ENCODE measurements at places on chromosomes 1 and 21. TPM values are rescaled to one million over a fixed set of nuclear protein-coding genes. Genes with fewer than 3 reads are reported as not detected.
A peak's percentile ranks its signal among the peaks of the same experiment; 100 is the strongest.

DNA sequence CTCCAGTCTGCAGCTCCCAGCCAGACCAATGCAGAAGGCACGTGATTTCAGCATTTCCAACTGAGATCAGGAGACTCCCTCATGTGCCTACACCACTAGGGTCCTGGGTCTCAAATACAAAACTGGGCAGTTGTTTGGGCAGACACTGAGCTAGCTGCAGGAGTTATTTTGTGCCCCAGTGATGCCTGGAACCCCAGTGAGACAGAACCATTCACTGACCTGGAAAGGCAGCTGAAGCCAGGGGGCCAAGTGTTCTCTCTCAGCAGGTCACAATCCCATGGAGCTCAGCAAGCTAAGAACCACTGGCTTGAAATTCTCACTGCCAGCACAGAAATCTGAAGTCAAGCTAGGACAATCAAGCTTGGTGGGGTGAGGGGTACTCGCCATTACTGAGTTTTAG is 111.7 kb upstream of the TNFSF4 start:
- H3K4me1 ChIP-seq: no peaks in the 10 kb centered on the region
- H3K4me3 ChIP-seq: no peak overlapping the region
- no peak for DNase-seq
- H3K36me3 ChIP-seq: no peaks in the 10 kb centered on the region

DNA sequence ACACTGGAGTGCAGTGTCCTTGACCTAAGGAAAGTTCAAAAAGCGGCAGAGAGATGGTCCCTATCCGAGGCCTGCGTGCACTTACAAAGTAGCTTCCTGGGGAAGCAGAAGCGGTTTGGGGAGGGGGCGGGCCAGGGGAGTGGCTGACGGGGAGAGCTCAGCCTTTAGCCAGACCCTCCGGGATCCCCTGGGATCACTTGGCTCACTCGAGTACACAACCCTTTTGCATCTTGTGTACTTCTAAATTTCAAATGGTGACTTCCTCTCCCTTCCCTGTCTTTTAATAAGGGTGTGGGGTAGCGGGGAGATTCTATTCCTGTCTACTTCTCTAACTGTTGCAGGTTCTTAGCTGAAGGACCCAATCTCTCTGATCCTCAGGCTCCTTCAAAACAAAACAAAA is 18.1 kb upstream of the SNX27 start:
- H3K4me1 ChIP-seq: peaks cover 5% of the 10 kb centered on the region
- no peak overlapping the region for H3K27ac ChIP-seq

GRCh38 chr1:41345434-41346075 is 15.7 kb upstream of the FOXO6 start:
- no peaks in the 10 kb centered on the region for H3K27me3 ChIP-seq
- H3K27ac ChIP-seq: no peak overlapping the region
- DNase-seq: no peak
- H3K4me3 ChIP-seq: no peak overlapping the region
- H3K36me3 ChIP-seq: no peaks in the 10 kb centered on the region

- H3K4me3 ChIP-seq: no peak overlapping the region
- DNase-seq: no peak
- no peaks in the 10 kb centered on the region for H3K27me3 ChIP-seq
- H3K27ac ChIP-seq: no peak overlapping the region
- peaks cover 32% of the 10 kb centered on the region for H3K4me1 ChIP-seq
Observed at GRCh38 chr1:1141911-1142250, 26.0 kb upstream of the C1orf159 start.

DNA sequence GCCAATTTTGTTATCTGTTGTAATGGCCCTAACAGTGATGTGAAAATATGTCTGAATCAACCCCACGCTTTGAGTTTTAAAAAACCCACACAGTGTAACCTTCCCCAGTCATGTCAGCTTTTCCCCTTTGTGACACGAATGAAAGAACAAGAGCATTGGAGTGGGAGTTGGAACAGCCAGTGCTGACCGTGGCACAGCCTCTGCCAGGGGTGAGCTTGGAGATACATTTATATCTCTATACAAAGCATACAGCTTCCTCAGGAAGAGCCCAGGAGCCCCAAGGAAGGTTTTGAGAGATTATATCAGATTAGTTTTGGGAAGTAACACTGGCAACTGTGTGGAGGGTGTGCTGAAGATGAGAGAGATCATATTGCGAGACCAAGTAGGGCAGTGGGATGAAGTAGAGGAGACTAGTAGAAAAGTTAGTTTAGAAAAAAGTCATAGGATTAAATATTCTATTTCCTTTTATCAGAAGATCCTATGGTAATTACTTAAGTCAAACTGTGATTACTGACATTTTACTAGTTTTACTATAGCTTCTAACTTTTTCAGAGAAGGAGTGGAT is 15.9 kb downstream of the LRRC8B start:
- no peak overlapping the region for H3K4me3 ChIP-seq
- H3K4me1 ChIP-seq: peaks cover 29% of the 10 kb centered on the region
- no peaks in the 10 kb centered on the region for H3K27me3 ChIP-seq
- H3K36me3 ChIP-seq: no peaks in the 10 kb centered on the region
- no peak overlapping the region for H3K27ac ChIP-seq

GRCh38 chr1:226603858-226604559 is 55.4 kb downstream of the STUM start:
- H3K36me3 ChIP-seq: no peaks in the 10 kb centered on the region
- DNase-seq: no peak
- no peak overlapping the region for H3K27ac ChIP-seq
- H3K4me3 ChIP-seq: no peak overlapping the region

- H3K4me1 ChIP-seq: peaks cover 25% of the 10 kb centered on the region
- no peaks in the 10 kb centered on the region for H3K27me3 ChIP-seq
- H3K36me3 ChIP-seq: no peaks in the 10 kb centered on the region
- peak; percentile 16 for DNase-seq
- peak overlapping the region; percentile 87 for H3K4me3 ChIP-seq
- peak overlapping the region; percentile 37 for H3K27ac ChIP-seq
Observed at GRCh38 chr1:167713330-167714081, 8.3 kb upstream of the MPZL1 start.

DNA sequence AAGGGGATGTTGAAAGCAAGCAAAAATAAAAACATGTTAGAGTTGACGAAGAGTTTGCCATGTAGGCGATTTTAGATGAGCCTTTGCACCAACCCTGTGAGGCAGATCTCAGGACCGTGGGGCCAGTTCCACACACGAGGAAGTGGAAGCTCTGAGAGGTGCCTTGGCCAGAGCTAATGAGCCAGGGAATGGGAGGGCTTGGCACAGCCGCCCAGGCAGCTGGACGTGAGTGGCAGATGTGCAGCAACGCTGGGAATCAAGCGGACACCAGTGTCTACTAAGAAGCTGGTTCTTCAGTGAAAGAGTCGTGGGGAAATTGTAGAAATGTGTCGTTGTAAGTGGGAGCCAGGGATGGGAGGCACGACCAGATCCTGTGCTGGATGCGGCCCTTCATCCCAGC is 58.9 kb upstream of the COL6A1 start:
- no peak overlapping the region for H3K27ac ChIP-seq
- H3K36me3 ChIP-seq: no peaks in the 10 kb centered on the region
- peaks cover 9% of the 10 kb centered on the region for H3K4me1 ChIP-seq

DNA sequence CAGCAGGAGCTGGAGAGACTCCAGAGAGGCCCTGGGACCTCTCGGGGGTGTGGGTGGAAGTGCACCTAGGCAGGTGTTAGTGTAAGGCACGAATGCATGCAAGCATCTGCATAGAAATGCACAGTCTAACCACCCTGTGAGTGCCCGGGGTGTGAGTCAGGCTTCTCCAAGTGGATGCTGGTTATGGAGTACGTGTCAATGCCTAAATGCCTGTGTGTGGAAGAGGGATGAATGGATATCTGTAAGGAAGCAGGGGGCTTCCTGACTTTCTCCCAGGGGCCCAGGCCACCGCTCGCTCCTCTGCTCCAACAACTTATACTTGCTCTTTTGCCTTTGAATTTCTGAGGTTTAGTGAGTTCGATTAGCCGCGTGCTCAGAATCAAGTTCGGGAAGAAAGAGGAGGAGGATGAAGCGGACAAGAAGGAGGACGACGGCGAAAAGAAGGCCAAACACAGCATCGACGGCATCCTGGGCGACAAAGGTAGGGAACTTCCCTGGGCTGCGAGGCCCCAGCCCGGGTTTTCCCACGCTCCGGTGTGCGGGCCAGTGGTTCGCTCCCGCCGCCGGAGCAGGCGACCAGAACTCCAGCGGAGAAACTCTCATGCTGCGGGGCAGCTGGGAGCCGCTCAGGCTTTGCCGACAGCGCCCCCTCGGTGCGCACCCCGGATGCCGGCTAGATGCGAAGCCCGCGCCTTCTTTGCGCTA is 5.4 kb downstream of the PAX7 start:
- H3K27me3 ChIP-seq: peaks cover 58% of the 10 kb centered on the region
- no peak overlapping the region for H3K27ac ChIP-seq
- H3K4me3 ChIP-seq: no peak overlapping the region
- DNase-seq: no peak

DNA sequence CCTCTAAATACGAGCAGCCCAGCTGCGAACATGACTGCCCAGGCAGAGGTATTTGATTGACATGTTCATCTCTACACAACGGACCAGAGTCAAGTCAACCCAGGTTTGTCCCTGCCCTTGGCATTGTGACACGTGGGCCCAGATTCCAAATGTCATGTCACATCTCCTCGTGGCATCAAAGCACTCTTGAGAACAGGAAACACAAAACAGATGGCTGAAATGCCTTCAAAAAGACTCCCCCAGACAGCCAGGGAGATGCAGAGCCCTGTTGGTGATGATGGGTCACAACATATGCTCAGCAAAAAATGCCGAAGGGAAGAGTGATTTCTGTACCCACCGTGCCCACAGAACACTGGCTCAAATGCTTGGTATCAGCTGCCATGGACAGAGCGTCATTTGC is 337.8 kb upstream of the DAB1 start:
- H3K4me1 ChIP-seq: no peaks in the 10 kb centered on the region
- H3K36me3 ChIP-seq: no peaks in the 10 kb centered on the region
- no peak overlapping the region for H3K27ac ChIP-seq

- peaks cover 28% of the 10 kb centered on the region for H3K36me3 ChIP-seq
- no peak overlapping the region for H3K4me3 ChIP-seq
- H3K27me3 ChIP-seq: no peaks in the 10 kb centered on the region
Observed at GRCh38 chr1:193144999-193145398, 23.2 kb downstream of the CDC73 start.

DNA sequence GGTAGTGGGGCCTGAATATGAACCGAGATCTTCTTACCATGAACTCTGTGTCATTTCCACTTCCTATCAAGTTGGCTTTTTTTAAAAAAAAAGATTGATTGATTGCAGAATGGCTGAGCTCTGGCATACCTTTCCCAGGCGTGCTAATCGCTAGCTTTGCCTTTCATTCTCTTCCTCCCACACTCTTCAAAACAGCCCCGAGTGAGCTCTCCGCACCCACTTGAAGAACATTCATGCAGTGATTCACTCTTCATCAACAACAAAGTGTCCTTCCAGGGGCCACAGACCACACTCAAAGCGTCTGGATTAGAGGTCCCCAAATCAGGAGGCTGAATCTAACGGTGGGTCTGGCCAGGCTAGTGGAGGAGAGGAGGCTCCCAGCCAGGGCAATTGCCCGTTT is 96.3 kb upstream of the GALNT2 start:
- no peak for DNase-seq
- H3K36me3 ChIP-seq: no peaks in the 10 kb centered on the region
- no peaks in the 10 kb centered on the region for H3K4me1 ChIP-seq
- no peak overlapping the region for H3K27ac ChIP-seq

DNA sequence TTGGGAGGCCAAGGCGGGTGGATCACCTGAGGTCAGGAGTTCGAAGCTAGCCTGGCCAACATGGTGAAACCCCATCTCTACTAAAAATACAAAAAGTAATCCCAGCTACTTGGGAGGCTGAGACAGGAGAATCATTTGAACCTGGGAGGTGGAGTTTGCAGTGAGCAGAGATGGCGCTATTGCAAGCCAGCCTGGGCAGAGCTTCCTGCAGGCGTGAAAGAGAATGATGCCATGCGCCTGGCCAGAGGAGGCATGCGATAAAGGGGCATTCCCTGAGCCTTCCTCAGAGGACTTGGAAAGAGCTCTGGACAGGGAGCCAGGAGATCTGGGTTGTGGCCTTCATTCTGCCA is 3.2 kb downstream of the E2F2 start:
- no peaks in the 10 kb centered on the region for H3K27me3 ChIP-seq
- peaks cover 89% of the 10 kb centered on the region for H3K4me1 ChIP-seq
- no peak for DNase-seq
- H3K36me3 ChIP-seq: no peaks in the 10 kb centered on the region
- peak overlapping the region; percentile 60 for H3K27ac ChIP-seq

DNA sequence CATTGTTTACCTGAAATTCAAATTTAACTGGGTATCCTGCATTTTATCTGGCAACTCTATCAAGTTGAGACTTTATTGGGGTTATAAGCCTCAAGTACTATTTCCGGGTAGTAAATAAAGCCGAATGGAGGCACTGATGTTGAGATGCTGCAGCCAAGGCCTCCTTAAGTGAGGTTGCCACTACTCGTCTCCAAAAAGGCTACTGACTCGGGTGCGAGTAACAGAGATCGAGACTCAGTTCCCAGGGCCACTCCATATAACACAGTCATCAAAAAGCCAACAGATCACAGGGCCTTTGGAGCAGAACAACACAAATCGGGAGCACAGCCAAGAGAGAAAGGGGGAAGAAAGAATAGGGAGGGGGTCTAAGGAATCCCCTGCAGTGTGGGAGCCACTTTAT is 524 bp downstream of the COPA start:
- peaks cover 44% of the 10 kb centered on the region for H3K4me1 ChIP-seq
- peak overlapping the region; percentile 77 for H3K4me3 ChIP-seq
- no peaks in the 10 kb centered on the region for H3K27me3 ChIP-seq
- H3K36me3 ChIP-seq: peaks cover 32% of the 10 kb centered on the region
- peak; percentile 9 for DNase-seq
- peak overlapping the region; percentile 94 for H3K27ac ChIP-seq

DNA sequence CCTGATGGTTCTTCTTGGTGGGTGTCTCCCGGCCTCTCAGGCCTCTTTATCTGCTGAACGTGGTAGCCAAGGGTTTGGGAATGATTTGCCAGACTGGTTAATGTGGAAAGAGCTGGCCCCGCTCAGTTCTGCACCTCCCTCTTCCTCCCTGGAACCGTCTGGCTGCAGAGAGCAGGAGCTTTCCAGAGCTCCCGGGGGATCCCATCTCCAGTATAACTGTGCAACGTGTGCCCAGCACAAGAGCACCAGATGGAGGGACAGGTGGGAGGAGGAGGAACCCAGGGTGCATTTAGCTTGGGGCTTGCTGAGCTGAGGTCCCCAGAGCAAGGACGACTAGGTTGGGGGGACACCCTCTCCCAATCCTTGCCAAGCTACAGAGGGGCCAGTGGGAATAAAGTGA is 5.0 kb downstream of the TFF1 start:
- no peaks in the 10 kb centered on the region for H3K36me3 ChIP-seq
- H3K4me1 ChIP-seq: no peaks in the 10 kb centered on the region
- no peak overlapping the region for H3K4me3 ChIP-seq
- no peak overlapping the region for H3K27ac ChIP-seq

GRCh38 chr1:19032413-19032695 is 75.9 kb upstream of the IFFO2 start:
- H3K4me1 ChIP-seq: no peaks in the 10 kb centered on the region
- H3K36me3 ChIP-seq: no peaks in the 10 kb centered on the region
- H3K27me3 ChIP-seq: no peaks in the 10 kb centered on the region
- H3K27ac ChIP-seq: no peak overlapping the region
- DNase-seq: no peak
- H3K4me3 ChIP-seq: no peak overlapping the region

- H3K27ac ChIP-seq: no peak overlapping the region
- H3K36me3 ChIP-seq: no peaks in the 10 kb centered on the region
- H3K27me3 ChIP-seq: no peaks in the 10 kb centered on the region
- peaks cover 43% of the 10 kb centered on the region for H3K4me1 ChIP-seq
Observed at GRCh38 chr1:40341491-40342380, 24.6 kb upstream of the COL9A2 start.

The A3GALT2 gene
- not detected for total RNA-seq

The CR1L gene
- total RNA-seq: 0.19 TPM

The BPNT1 gene
- 11.4 TPM for total RNA-seq

The ADCY10 gene
- total RNA-seq: 0.61 TPM

The ANGPTL3 gene
- not detected for total RNA-seq

The CD160 gene
- total RNA-seq: not detected

The PKNOX1 gene
- total RNA-seq: 24.8 TPM

The RHBDL2 gene
- total RNA-seq: not detected

The RHD gene
- not detected for total RNA-seq
